Mesenteric fat pad (tissue), 1 donor: ENCODE measurements at places on chromosomes 2 and 18.
A peak's percentile ranks its signal among the peaks of the same experiment; 100 is the strongest.

- DNase-seq: no peak
Measured at GRCh38 chr2:46886268-46887027, 29.2 kb downstream of the MCFD2 start.

GRCh38 chr18:23316988-23317387, 136.1 kb upstream of the RIOK3 start:
- no peak for DNase-seq

DNA sequence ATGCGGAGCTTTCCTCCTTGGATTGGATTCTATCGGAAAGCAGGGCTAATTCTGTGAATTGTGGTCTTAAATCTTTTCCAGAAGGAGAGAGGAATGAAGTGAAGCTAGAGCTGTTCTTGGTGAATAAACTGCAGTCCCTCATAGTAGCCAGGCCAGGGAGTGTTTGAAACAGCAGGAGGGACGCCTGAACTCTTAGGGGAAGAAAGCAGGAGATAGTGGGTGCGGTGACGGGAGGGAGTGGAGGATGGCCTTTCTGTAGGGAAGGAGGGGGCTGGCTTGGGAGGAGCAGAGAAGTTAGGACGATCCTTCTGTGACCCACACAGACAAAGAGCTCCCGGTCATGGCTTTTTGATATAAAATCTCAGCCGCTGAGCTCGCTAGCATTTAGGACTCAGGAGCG, 47.5 kb upstream of the KCNF1 start:
- DNase-seq: no peak

- DNase-seq: no peak
Measured at GRCh38 chr2:184037273-184037672, 561.1 kb upstream of the ZNF804A start.

DNA sequence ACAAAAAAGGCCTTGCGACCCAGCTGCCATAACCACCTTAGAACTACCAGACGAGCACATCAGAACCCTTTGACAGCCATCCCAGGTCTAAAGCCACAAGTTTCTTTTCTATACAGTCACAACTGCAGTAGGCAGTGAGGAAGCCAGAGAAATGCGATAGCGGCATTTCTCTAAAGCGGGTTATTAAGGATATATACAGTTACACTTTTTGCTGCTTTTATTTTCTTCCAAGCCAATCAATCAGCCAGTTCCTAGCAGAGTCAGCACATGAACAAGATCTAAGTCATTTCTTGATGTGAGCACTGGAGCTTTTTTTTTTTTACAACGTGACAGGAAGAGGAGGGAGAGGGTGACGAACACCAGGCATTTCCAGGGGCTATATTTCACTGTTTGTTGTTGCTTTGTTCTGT, 48.8 kb downstream of the FEZ2 start:
- no peak for DNase-seq

DNA sequence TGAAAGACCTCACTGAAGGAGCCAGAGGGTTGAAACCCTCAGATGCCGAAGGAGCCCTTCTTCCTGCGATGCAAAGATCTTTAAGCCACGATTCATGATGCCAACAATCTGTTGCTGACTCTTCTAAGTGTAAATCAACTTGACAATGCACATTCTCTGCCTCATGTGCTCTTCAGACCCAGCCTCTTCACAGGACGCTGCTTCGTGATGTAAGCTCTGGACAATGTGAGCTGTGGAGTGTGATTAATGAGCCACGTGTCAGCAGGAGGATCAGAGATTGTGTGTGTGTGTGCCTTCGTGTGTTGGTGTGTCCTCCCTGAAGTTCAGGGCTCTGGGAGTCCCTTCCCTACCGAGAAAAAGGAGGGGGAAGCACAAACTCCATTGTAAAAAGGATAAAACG, 26.5 kb upstream of the TWIST2 start:
- DNase-seq: no peak

- no peak for DNase-seq
Measured at GRCh38 chr2:27946530-27947060, 56.1 kb downstream of the BABAM2 start.

DNA sequence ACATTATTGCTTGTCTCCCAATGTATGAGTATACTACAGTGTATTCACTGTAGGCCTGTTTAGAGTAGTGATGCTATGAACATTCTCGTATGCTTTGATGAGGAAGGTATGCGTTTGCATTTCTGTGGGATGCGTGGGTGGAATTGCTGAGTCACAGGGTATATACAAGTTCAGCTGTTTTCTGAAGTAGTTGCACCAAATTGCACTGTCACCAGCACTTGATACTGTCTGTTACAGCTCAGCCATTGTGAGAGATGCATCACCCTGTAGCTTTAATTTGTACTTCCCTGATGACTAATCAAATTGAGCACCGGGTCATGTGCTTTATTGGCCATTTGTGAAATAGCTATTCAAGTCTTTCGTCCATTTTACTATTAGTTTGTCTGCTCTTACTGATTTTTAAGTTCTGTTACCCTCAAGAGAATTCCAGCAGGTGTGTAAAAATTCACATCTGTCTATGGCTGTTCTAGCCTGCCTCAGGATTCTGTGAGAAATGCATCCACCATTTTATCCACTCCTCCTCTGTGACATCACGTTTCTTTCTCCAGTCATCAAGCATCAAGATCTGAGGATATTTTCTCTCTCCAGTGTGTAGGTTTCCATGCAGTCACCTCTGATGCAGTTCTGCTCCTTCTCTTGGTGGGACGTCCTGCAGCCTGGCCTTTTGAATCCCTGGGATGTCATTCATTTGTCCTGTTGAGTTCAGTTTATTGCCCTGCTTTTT, 72.5 kb downstream of the DGKD start:
- peak; percentile 12 for DNase-seq

- DNase-seq: no peak
Measured at GRCh38 chr2:120243211-120243610, 9.4 kb upstream of the RALB start.

DNA sequence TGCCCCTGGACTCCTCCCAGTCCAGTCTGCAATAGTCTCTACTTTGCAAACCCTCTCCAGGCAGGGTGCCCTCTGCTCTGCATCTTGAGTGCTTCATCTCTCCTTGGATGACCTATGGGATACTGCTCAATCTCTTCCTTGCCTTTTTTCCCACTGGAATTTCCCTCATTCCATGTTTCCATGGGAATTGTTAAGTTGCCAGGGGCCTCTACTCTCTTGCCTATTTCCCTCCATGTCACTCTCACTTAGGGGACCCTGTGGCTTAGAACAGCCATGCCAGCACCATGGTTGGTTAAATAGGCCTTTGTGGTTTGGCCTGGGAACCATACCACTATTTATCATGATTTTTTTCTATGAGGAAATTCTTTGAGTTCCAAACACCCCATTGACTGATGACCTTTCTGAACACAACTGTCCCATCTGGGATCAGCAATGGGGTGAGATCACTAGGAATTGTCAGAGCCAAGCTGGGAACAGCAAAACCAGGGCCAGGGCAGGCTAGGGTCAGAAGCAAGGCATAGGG, 91.4 kb upstream of the RBMS1 start:
- no peak for DNase-seq

DNA sequence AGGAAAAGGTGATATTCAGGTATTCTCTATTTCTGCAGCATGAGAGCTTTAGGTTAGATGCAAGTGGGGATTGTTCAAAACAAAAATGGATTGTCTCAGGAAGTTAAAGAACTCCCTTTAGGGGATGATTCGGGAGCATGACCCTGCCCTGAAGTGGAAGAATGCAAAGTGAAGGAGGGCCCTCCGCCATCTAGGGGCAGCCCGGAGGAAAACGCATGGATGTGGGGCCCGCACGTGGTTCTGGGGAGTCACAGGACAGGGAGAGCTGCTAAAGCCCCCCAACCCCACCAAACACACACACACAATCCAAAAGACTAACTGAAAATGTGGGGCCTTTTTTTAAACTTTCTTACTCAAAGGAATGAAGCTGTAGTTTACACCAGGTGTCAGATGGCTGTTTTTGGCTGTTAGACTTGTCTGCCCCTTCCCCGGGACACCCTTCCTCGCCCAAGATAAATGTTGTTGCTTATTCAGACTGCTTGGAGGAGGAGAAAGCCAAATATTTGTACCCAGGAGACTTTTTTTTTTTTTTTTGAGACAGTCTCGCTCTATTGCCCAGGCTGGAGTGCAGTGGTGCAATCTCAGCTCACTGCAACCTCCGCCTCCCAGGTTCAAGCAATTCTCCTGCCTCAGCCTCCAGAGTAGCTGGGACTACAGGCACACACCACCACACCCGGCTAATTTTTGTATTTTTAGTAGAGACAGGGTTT, 78.8 kb downstream of the HNRNPLL start:
- DNase-seq: no peak

- no peak for DNase-seq
Measured at GRCh38 chr2:219836647-219837177, 209.3 kb downstream of the SLC4A3 start.

DNA sequence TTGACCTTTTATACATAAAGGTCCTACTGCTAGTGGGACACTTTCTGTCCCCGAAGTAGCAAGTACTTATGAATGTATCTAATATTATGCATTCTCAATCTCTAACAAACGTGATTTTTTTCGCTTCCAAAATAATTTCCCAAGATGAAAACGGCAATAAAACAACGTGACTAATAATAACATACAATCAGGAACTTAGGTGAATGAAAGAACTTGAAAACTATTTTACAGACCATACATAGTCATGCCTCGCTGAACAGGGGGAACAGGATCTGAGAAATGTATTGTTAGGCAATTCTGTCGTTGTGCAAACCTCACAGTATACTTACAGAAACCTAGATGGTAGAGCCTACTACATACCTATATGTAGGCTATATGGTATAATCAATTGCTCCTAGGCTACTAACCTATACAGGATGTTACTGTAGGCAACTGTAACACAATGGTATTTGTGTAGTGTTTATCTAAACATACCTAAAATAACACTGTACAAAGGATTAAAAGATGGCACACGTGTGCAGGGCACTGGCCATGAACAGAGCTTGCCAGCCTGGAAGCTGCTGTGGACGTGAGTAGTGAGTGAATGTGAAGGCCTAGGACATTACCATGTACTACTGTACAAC, 2.5 kb downstream of the RTN4 start:
- DNase-seq: no peak
